Activated T-helper 1 cell treated with anti-CD3 and anti-CD28 coated beads, Interleukin-2, amount 50 U/mL, for 16 hours (primary cell): ENCODE measurements at places on chromosomes 12 and 14.

DNA sequence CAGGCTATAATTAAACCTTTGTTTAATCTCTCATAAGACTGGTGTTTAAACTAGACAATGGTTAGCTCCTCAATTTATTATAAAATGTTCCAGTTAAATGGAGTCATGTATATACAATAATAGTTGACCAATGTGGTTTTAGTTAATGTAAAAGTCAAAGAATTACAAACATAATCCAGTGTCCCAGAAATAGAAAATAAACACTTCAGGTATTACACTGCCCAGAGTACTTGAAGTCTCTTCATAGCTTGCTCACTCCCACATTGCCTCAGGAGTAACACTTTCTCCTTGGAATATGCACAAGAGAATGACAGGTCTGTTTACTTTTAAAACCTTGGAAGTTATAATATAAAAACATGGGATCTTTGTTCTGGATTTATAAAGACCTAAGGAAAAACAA lies 60.5 kb downstream of the SLC38A1 start:
- no peak for DNase-seq

GRCh38 chr12:49503674-49504180 lies 35.1 kb upstream of the KCNH3 start:
- DNase-seq = no peak

GRCh38 chr12:27627123-27627852 lies 69.0 kb upstream of the REP15 start:
- DNase-seq = no peak

GRCh38 chr14:42070031-42070430 lies 463.4 kb downstream of the LRFN5 start:
- no peak for DNase-seq

DNA sequence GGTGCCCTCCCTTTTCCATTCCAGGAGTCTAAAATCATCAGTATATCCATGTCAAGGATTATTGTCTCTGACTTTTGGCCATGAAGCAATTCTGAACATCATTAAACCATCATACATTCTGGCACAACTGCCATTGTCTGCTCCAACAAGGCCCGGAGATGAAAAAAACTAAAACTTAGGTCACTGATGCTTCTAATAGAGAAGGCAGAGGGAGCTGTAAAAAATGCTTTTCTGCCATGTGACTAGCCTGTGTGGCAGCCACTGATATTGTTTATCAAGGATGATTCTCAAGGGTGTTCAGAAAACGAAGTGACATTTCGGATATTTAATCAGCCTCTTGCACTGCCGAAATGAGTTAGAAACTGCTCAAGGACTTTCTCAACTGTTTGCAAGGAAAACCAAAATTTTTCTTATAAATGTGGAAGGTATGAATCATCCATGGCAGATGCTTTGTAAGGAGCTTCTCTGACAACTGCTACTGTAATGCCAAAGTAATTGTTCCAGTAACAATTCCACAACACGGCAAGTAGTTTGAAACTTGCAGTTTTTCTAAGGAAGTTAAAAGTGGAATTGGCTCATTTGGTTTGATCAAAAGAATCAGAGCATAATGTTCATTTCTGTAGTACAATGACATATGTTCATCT lies 1076.5 kb upstream of the FLRT2 start:
- DNase-seq = no peak

DNA sequence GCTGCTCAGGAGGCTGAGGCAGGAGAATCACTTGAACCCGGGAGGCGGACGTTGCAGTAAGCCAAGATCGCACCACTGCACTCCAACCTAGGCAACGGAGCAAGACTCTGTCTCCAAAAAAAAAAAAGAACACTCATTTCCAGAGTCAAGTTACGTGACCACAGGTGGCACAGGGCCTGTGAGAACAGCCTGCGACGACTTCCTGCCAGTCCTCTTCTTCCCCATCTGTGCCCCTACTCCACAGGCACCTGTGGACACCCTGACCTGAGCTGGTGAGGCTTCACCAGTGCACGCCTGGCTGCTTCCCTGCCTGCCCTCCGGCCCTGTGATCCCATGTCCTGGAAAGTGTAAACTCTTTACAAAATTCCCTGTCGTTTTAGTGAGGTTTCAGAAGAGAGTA lies 77.7 kb downstream of the PPP2R5C start:
- DNase-seq = no peak

DNA sequence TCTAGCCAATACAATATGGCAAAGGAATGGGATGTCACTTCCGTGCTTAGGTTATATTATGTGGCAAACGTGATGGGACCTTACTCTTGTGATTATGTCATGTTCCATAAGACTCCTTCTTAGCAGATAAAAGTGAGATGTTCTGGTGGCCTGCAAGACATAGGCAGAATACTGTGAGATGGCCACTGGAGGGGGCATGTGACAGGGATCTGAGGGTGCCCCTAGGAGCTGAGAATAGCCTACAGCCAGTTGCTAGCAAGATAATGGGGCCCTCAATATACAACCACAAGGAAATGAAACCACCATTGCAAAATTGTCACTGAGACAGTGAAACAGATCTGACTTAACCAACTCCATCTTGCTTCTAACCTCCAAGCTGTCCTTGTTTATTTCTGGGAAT lies 151.4 kb upstream of the SSTR1 start:
- DNase-seq = no peak

DNA sequence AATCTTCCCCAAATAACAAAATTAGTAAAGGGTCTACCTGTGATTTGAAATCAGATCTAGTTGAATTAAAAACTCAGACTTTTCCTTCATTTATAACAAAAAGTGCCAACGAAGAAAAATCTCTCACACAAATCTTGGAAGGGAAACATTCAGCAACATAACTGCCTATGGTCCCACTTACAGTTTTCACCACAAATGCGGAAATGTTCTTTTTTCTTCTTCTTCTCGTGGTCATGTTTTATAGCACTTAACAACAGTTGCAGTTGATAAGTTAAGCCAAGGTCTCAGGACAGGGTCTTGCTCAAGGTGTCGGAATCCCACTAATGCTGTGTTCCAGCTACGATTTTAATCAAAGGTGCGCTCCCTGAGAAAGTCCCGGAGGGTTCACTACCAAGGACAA lies 10.1 kb downstream of the RNASE6 start:
- DNase-seq = no peak

DNA sequence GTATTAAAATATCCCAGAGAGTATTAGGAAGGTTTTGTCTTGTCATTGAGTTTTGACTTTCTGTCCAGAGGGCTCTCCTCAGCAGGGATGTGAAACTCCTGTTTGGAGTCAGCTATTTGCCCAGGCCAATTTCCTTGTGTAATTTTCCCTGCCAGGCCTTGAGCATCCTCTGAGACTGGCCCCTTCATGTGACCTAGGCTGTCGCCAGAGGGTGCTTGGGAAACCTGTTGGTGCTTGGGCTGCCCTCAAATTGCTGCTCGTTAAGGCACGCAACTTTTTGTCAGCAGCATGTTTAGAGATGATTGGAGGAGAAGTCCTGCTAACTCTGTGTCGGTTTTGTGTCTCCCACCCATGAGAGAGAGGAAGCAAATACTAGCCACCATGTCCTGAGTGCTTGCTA lies 39.1 kb downstream of the IQSEC3 start:
- DNase-seq = no peak

DNA sequence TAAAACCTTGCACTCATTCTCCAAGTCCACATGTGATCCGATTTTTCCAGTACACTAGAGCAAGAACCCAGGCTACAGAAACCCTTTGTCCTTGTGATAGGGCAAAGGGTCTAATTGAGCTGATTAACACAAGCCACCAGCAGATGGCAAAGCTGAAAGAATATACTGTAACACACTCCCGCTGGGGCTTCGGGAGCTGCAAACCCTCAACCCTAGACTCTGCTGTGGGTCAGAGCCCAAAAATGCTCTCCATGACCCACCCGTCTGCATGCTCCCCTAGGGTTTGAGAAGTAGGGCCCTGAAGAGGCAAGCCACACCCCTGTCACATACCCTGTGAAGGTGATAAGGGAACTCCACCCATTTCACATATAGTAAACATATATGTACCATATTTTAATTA lies 33.6 kb upstream of the PCNX1 start:
- DNase-seq = no peak

DNA sequence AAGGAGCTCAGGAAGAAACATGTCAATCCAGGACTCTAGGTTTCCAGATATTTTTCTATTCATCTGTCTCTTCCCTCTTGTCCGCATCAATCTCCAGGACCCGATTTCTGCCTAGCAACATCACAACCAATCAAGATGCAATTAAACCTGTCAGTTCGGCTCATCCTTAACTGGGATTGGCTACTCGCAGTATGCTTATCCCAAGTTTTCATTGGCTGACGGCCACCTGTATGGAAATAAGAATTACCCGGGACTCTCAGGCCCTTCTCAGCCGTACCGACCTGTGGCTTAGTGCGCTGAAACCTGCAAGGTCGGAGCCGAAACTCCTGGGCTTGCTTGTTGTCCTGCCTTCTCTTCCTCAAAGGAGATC lies 20.4 kb upstream of the ATP5MC2 start:
- no peak for DNase-seq

GRCh38 chr12:13002301-13003097 lies 2.4 kb upstream of the HEBP1 start:
- DNase-seq = no peak

DNA sequence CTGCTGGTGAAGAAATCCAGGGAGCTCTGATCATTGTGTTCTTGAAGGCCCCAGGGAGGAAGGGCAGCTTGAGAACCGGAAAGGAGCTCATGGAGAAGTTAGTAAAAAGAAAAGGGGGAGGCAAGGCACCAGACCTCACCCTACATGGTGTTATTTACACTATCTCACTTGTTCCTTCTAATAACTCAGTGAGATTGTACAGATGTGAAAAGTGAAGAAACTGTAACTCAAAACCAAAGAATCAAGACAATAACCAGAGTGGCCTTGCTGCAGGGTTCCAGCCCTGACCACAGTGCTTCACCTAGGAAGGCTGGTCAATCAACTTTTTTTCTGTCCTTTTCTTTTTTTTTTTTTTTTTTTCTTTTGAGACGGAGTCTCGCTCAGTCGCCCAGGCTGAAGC lies 353.6 kb downstream of the TMTC2 start:
- no peak for DNase-seq

DNA sequence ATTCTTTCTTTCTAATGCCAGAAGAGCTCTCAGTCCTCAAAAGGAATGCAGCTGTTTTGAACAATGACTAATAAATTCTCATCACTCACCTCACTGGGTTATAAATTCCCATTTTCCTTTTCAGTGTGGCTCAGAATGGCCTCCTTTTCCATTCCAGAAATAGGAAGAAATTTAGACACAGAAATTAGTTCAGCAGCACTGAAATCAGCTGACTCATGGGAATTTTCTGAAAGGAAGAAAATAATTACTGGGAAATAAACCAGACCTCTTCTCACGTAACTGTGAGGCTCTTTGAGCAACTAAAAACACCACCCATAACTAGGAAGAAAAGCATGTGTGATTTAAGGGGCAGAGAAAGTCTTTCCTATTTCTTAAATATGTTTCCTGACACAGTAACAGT lies 23.8 kb downstream of the CD163 start:
- no peak for DNase-seq

GRCh38 chr14:30673071-30673470 lies 51.0 kb downstream of the SCFD1 start:
- no peak for DNase-seq

GRCh38 chr12:71134405-71134804 lies 23.4 kb downstream of the TSPAN8 start:
- DNase-seq = no peak

- DNase-seq = no peak
Observed at GRCh38 chr12:124497658-124498057, 69.8 kb downstream of the NCOR2 start.

DNA sequence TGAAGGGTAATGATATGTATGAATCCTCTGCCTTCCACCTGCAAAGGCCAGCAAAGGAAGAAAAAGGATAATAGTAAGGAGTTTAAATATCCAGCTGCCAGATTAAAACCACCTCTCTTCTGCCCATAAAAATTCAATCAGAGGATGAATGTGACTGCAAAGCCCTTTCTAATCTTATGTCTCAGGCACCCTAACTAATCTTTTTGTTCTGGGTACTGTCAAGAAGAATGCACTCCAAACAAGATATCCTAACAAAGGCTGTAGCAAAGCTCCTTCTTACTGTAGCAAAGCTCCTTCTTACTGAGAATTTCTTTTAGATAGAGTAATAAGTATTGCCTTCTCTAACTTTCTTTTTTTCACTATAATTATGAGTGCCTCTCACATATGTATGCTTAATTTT lies 91.8 kb downstream of the ST8SIA1 start:
- no peak for DNase-seq

- no peak for DNase-seq
Observed at GRCh38 chr12:111386885-111387284, 18.0 kb upstream of the PHETA1 start.

DNA sequence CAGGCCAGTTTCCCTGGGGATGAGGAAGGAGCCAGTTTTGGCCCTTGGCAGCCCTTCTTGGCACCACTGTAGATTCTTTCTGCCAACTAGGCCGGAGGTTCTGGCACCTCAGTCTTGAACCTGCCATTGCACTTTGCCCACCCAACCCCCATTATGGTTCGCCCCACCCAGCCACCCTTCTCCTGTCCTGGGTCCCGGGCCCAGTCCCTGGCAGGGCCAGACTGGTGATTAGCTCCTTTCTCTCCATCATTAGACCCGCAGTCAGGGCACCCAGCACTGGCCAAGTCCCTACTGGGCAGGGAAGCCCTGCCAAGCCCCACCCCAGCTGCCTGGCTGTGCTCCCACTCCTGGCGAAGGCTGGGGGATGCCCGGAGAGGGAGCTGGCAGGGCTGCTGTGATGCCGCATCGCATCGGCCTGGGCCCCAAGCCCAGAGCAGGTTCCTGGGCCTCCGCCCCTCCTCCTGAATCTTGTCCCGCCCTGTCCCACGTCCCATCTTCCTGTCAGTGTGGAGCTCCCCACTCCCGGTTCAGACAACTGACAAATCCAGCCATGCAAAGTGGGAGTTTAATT lies 9.8 kb downstream of the FAM222A start:
- DNase-seq = no peak

DNA sequence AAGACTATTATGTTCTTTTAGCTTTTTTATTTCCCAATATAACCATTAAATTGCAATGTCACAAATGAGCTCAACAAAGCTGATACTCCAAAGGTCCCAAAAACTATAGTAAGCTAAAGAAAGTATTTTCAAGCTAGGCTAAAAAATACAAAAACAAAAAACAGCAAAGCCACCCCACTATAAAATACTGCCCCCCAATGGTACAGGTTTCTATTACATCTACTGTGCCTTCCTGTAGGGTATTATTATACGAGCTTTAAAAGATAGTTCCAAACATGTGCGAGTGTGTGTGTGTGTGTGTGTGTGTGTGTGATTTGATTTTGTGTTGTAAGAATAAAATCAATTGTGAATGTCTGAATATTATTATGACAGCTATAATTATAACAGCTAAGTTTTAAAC lies 1.1 kb downstream of the IFNG start:
- DNase-seq = no peak

GRCh38 chr12:116142936-116143898 lies 134.3 kb downstream of the MED13L start:
- no peak for DNase-seq

GRCh38 chr12:124436366-124436765 lies 131.0 kb downstream of the NCOR2 start:
- DNase-seq = no peak

GRCh38 chr12:102033991-102034745 lies 27.6 kb downstream of the WASHC3 start:
- DNase-seq = no peak

- no peak for DNase-seq
Observed at GRCh38 chr12:1439201-1439600, 155.2 kb downstream of the FBXL14 start.
